ENCODE measurements at places on chromosomes 1 and 21. TPM values are rescaled to one million over a fixed set of nuclear protein-coding genes. Genes with fewer than 3 reads are reported as not detected.

GRCh38 chr1:203480525-203481084 is 5.0 kb downstream of the PRELP start:
- peak; percentile 92 for DNase-seq

DNA sequence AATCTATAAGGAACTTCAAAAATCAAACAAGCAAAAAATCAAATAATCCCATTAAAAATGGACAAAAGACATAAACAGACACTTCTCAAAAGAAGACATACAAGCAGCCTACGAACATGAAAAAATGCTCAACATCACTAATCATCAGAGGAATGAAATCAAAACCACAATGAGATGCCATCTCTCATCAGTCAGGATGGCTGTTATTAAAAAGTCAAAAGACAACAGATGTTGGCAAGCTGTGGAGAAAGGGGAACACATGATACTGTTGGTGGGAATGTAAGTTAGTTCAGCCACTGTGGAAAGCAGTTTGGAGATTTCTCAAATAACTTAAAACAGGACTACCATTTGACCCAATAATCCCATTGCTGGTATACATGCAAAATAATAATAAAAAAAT is 226.4 kb downstream of the S1PR1 start:
- DNase-seq, result no peak

DNA sequence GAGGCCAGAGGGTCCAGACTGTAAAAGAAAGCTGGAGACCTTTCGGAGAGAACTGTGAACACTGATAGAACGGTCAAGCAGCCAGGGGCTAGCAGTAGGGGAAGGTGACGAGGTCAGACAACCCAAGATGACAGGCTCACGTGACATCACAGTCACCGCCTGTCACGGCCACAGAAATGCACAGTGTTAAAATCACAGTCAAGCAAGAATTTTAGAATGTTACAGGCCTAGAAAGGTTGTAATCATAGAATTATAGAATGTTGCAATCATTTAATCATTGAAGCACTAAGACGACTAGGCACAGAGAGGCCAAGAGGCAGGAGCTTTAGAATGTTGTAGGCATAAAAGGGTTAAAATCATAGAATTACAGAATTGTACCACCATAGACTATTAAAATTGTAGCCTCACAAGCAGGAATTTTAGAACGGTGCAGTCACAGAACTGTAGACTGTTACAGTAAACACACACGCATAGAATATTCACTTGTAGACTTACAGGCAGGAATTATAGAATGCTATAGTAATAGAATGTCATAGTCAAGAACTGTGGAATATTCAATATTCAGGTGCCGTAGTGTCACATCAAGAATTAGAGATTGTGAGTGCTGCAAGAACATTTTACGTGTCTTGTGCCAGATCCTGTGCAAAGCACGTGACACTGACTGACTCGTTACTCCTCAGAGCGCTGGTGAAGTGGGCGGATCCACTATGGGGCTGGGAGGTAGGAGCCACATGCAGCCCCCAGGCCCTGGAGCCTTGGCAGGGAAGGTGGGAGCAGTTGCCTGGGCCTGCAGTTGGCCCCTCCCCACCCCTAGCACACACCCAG is 118.1 kb downstream of the EPHB2 start:
- peak; percentile 67 for DNase-seq

DNA sequence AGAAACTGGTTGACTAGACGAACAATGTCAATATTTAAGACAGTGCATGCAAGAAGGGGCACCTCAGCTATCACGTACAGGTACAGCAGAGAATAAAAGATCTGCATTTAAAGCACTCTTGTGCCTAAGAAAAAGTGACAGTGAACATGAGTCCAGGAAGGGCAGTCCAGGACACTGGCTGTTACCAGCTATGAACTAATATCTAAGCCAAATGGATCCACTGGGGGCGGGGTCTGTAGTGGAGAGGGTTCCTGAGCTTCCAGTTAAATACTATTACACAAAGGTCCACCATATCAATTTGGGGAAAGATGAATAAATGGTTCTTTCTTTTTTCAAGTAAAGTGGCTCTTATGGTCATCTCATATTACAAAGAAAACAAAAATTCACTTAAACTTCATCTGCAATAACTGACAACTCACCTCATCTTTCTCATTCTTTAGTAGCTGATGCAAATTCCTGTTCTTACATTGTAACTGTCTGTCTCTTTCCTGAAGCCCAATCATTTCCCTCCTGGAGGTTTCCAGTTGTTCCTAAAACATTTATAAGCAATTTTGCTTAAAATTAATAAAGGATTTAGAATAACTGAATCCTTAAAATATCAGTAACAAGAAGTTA is 24.5 kb downstream of the SSX2IP start:
- peak; percentile 11 for DNase-seq

PTP4A2 gene
- total RNA-seq, result 196 TPM

CD52 gene
- not detected for total RNA-seq

LORICRIN gene
- total RNA-seq, result not detected

PGLYRP3 gene
- not detected for total RNA-seq

ARID4B gene
- total RNA-seq, result 48.7 TPM

All from MCF 10A (cell line).